ENCODE measurements at places on chromosomes 5 and 9. TPM values are rescaled to one million over a fixed set of nuclear protein-coding genes. Genes with fewer than 3 reads are reported as not detected.
A peak's percentile ranks its signal among the peaks of the same experiment; 100 is the strongest.

Gene SPATA31D4
- not detected for total RNA-seq

Gene C9
- total RNA-seq: not detected

Gene DAB2
- total RNA-seq: 10.3 TPM

Gene PCDHB2
- 22.4 TPM for total RNA-seq

Gene SPOCK1
- total RNA-seq: 43.5 TPM

DNA sequence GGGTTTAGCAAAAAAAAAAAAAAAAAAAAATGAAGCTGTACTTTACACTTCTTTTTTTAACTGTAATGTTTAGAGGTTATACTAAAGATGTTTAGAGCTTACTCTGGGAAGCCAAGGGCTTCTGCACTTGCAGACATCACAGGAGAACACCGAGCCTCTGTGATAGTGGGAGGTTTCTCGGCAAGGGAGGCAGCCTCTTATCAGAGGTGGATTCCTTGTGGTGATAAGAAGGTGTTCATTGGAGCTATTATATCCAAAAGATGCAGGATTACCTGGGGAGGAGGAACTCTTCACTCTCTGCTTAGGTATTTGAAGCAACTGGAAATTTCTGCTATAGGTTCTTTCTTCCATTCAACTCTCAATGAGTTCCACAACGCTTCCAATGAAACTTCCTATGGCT is 171.2 kb upstream of the SLC12A2 start:
- DNase-seq: no peak

DNA sequence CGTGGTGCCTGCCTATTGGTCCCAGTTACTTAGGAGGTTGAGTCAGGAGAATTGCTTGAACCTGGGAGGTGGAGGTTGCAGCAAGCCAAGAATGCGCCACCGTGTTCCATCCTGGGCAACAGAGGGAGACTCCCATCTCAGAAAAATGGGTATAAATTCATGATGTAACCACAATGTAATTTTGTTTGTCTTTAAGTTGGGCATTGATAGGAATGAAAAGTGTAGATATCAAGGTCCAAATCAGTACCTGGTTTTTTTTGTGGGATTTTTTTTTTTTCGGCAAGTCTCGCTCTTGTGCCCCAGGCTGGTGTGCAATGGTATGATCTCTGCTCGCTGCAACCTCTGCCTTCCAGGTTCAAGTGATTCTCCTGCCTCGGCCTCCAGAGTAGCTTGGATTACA is 7.4 kb downstream of the NPM1 start:
- no peak for DNase-seq

- no peak for DNase-seq
Observed at GRCh38 chr5:10123254-10123989, 126.3 kb downstream of the ATPSCKMT start.

DNA sequence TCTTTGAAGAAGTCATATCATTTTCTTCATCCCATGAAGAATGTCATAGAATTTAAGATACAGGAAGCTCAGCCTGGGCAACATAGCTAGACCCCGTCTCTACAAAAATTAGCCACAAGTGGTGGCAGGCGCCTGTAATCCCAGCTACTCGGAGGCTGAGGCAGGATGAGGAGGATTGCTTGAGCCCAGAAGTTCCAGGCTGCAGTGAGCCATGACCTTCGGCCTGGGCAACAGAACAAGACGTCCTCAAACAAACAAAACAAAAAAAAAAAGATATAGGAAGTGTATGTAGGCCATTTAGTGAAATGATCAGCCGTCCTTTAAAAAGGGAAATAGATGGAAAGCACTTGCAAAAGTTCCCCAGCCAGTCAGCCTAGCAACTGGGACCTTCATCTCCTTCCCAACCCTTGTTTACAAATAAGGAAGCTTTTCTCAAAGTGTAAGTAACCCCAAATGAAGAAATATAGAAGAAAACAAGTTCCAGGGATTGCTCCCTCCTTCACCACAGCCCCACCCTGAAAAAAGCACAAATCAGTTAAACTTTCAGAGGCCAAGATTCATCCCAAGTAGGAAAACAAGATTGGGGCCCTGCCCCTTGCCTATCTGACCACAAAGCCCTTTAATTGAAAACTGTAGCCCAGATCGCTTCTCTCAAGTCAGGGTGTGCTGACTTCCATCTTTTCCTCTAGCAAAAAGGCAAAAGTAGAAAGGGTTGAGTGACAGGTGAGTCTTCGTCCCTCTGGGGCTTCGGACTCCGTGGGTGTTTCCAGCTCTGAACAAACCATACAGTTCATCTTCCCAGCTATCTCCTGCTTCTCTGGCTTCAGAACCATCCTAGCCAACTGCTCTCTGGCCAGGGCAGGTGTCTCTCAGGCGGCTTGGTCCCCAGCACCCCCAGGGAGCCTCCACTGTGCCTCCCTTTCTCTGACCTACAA is 1.2 kb downstream of the SLC31A2 start:
- DNase-seq: no peak

- peak; percentile 17 for DNase-seq
Observed at GRCh38 chr9:34809504-34810186, 99.7 kb upstream of the CCL21 start.

GRCh38 chr9:117335837-117336433 is 78.9 kb downstream of the ASTN2 start:
- no peak for DNase-seq

DNA sequence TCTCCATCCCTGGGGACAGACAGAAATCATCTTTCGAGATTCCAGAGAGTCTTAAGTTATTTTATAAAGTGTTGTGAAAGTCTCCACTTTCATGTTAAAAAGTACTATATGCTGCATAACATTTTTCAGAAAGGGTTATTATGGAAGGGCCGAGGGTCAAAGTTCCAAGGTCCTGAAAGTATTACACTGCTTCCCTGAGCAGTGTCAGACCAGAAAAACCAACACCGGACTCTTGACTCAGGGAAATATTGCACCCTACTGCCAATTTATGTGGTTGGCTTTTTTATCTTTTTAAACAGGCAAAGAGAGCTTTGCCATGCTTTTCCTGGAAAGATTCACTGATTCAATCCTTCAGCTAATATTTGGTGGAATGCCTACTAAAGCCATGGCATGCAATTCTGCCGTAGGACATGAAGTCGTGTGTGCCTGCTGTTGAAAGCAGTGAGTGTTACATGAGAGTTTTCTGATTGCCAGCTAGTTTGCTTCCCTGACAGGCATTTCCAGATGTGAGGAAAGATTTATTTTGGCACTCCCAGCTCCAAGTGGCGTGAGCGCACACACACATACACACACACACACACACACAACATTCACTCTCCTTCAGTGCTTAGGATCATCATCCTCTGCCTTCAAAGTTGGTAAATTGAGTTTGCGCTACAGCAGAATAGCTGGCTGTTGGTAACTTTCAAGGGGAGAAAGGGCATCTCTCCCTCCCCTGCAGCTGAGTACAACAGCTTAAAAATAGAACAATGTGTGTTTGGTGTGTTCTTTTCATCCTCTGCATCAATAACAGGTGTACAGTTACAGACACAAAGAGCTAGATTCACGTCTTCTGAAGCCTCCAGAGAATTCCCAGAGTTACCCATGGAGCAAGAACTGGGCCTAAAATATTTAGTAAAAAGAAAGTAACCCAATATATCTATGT is 45.6 kb downstream of the SLC1A3 start:
- DNase-seq: no peak

DNA sequence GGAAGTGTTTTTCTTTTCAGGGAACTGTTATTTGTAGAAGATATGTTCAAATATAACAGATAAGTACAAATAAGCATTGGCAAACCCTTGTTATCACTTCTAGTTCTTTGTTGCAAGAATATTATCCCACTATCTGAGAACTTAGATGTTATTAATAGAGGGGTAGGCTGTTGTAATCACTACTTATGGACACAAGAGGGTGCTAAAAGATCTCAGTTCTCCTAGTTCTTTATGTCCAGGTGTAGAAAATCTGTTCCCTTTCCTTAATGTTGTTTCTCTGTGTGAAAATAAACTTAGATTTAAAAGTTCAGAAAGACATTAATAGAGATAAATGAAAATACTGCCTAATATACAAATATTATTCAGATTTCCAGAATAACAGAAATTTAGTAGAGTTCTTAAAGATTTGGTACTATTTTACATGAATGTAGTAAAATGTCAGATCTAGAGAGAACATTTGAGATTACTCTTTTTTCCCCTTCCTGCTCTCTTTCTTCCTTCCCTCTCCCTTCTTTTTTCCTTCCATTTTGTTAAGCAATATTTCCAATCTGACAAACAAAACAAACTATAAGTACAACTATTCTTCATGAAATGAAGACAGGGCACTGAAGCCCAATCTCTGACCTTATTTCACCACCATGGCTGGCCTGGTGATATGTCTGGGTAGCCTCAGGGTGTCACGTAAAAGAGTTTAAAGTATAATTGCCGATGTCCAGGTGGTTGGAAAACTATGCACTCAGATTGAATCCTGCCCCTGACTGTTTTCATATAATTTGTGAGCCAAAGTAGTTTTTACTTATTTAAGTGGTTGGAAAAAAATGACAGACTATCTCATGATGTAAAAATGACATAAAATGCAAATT is 43.6 kb upstream of the C5orf46 start:
- DNase-seq: peak; percentile 25

DNA sequence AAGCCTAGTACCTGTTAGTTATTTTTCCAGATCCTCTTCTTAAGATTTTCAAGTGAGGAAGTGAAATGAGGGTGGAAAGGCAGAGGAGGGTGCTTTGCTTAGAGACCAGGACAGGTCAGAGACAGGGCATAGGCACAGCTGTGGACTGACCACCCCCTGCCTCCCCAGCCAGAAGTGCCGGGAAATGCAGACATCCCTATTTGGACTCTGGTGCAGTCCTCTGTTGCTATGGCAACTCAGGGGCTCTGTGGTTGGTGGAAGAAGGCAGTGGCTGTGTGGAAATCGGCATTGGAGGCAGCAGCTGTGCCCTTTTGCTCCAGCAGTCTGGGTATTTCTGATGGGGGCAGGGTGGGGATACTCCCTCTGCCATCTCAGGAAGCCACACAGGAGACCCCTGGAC is 43.3 kb upstream of the NDFIP1 start:
- no peak for DNase-seq

- no peak for DNase-seq
Observed at GRCh38 chr5:149425729-149426128, 46.6 kb upstream of the IL17B start.

DNA sequence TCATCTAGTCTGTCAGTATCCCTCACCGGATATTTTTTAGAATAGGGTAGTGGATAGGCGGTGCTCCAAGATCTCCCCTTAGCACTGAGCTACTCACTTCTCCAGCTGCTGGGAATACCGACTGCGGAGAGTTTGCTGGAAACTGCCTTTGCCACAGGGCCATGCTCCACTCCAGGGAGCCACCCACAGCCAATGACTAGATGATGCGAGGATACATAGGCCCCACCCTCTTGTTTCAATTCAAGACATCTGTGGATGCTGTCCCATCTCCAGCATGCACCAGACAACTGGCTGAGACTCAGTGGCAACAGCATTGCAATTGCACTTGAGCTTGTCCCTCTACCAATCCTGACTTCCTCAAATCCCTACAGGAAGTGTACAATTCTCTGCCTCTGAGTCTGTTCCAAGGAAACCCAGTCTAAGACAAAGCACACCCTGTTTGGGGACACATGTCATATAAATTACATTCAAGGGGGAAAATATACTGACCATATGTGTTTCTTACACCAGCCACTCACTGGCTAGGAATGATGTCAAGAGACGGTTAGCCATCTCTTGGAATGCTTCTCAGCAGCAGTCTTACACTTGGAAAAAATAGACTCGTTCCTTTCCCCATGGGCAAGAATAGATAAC is 312.6 kb upstream of the KIF2A start:
- DNase-seq: no peak

GRCh38 chr5:54743997-54744788 is 226.6 kb downstream of the SNX18 start:
- DNase-seq: peak; percentile 92

- no peak for DNase-seq
Observed at GRCh38 chr5:17895288-17896033, 261.2 kb downstream of the TAF11L14 start.

GRCh38 chr5:163677092-163677491 is 171.7 kb downstream of the MAT2B start:
- DNase-seq: no peak

DNA sequence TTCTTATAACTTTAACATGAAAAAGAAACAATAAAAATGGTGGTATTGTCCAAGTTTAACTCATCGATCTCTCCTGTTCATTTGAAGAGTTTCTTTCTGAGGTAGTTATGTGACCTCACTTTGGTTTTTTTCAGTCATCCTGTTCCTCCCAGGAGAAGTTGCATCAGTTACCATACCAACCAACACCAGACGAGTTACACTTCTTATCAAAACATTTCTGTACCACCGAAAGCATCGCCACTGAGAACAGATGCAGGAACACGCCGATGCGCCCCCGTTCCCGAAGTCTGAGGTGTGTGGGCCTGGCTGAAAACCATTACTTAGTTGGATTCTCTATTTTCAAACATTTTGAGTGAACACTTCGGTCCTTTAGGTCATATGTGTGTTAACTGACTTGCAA is 96.3 kb downstream of the CD180 start:
- DNase-seq: no peak

DNA sequence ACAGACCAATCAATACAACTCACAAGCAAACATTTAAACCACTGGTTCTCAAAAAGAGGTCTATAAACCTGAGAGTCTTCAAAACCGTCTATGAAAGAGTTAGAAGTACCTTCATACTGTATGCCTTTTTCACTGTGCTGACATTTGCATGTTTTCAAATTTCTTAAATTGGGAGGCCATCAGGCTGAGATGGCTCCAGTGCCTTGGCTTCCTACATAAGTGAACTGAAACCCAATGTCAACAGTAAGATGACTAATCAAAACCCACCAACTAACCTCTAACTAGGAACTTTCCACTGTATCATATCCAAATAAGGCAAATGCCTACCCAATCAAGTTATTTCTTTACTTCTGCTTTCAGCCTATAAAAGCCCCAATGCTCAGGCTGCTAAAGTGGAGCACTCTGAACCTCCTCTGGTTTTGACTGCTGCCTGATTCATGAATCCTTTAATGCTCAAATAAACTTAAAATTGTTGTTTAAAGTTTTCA is 35.1 kb downstream of the FAM13B start:
- peak; percentile 13 for DNase-seq

DNA sequence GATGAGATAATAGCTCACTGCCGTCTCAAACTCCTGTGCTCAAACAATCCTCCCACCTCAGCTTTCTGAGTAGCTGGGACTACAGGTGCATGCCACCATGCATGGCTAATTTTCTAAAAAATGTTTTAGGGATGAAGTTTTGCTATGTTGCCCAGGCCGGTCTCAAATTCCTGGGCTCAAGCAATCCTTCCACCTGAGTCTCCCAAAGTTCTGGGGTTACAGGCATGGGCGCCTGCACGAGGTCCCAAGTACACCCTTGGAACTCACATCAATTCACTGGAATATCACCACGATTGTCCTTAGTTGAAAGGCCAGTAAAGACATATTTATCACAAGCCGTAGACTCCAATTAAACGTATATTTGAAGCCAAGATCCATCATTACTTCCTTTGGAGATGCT is 184.6 kb downstream of the IRX1 start:
- DNase-seq: no peak

- no peak for DNase-seq
Observed at GRCh38 chr9:76608575-76609273, 149.7 kb downstream of the GCNT1 start.

GRCh38 chr9:101026824-101027223 is 1.7 kb upstream of the PLPPR1 start:
- DNase-seq: no peak

Data from Daoy (cell line).